ENCODE measurements at places on chromosomes 1 and 21.
A peak's percentile ranks its signal among the peaks of the same experiment; 100 is the strongest.

DNA sequence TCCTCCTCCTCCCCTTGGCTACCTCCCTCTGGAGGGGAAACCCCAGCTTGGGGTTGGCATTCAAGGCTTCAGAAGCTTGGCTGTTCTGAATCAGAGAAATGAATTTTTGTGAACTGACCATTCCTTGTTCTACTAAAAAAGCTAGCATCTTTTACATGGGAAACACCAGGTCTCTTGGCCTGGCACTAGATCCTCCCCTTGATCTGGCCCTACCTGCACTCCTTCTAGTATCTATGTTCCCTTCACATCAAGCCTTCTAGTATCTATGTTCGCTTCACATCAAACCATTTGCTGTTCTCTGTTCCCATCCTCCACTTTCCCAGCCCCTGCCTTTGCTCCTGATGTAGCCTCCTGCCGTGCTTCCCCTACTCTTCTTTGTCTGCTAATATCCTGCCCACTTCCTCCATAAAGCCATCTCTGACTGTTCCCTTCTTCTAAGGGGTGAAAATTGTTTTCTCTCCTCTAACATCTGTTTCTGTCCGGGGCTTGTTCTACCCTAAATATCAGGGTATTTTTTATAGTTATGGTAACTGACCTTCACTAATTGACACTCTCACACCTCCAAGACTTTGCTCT is 25.8 kb downstream of the FAM151A start:
- DNase-seq, result no peak

DNA sequence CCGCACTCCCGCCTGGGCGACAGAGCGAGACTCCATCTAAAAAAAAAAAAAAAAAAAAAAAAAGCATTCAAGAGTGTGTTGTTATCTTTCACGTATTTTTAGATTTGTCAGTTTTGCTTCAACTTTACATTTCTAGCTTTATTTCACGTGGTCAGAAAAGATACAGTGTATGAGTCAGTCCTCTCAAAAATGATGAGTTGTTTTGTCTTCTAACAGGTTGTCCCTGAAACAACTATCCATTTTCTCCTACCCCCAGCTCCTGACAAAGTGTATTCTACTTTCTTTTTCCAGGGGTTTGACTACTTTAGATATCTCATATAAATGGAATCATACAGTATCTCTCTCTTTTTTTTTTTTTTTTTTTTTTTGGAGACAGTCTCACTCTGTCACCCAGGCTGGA is 5.5 kb upstream of the ZNF695 start:
- DNase-seq, result no peak

DNA sequence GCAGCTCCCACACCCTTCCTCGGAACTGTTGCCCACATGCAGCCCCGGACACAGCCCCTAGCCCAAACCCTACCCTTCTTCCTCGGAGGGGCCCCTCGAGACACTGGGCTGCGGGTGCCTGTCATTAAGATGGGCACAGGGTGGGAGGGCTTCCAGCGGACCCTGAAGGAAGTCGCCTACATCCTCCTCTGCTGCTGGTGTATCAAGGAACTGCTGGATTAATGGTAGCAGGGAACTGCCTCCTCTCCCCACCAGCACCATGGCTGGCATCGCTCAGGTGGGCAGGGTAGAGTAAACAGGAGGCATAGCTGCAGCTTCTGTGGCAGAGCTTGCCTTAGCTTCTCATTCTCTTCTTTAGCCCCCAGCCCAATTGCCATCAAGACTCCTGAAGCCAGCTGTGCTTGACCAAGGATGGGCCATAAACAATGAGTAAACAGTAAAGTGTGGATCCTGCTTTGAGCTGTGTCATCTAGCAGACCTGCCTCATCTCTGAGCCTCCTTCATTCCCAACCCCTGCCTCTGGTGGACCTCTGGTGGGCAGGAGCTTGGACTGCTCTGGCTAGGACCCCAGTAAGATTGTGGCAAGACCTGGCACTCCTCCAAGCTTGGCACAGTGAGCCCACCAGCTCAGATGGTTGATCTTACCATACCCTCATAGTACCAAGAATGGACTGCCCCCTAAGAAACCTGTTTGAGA is at the start of gene LENEP:
Gene LENEP (plus strand): TSS at position 15 of the 697 bp plus-strand sequence. CDS start 22 bp downstream, at position 37.
- DNase-seq, result no peak

GRCh38 chr1:186325239-186325638 is 49.8 kb downstream of the TPR start:
- peak; percentile 27 for DNase-seq

DNA sequence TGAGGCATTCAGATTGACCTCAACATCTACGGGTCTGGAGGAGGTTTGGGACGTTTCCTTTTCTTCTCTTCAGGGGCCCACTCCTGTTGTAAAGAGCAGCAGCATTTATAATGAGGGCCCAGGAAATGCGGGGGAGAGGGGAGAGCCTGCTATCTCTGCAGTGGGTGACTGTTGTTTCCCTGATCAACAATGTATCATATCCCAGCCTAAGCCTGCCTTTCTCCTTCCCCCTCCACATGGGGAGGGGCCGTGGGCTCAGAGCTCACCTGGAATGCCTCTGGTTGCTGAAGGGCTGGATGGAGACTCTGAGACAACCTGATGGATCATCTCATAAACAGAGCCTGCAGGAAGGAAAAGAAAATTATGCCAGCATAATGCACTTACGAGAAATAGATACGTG is 36.0 kb upstream of the HAO2 start:
- no peak for DNase-seq

DNA sequence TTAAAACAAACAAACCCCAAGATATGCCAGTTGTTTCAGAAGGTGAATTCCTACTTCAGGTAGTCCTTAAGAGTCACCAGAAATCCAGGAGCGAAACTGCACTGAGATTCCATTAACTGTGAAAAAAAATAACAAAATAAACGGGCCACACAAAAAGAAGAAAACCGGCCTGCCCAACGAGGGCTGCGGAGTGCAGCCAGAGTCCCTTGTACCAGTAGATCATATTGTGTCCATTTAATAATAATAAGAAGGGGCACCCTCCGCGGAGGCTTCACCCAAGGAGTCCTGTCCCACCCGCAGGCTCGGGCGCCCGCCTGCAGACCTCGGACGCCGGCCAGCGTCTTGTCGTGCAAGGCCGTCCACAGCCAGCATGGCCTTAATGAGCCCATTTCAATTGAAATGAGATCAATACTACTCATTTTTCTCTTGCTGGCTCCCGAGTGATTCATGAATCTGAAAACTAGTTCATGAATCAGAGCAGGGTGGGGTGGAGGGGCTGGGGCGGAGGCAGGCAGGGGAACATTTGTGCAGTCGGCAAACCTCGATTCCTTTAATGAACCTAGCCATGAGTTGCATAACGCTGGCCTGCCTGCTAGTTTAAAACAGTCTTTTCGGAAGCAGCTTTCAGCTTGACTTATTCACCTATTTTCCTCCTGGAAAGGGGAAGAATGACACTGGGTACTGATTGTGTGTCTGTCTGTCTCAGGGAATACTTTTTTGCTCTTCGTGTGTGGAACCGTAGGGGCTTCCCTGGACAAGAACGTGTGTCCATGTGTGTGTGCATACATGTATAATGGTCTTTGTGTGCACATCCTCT is 113.1 kb upstream of the IRF2BP2 start:
- peak; percentile 89 for DNase-seq

DNA sequence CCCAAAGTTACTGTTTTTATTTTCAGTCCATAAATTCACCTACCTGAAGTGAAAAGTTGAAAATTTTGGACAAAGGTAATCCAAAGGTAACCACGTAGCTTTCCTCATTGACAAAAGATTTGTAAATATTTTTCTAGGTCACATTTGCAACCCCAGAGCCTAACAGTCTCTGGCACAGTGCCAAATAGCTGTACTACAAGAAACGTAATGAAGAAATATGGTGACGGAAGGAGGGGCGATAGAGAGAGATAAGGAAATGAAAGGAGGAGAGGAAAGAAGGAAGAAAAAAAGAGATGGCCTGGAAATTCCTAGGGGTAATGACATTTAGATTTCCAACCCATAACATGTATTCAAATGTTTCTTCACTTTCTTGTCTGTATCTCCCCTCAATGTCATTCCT is 159.4 kb downstream of the BARHL2 start:
- DNase-seq, result no peak

DNA sequence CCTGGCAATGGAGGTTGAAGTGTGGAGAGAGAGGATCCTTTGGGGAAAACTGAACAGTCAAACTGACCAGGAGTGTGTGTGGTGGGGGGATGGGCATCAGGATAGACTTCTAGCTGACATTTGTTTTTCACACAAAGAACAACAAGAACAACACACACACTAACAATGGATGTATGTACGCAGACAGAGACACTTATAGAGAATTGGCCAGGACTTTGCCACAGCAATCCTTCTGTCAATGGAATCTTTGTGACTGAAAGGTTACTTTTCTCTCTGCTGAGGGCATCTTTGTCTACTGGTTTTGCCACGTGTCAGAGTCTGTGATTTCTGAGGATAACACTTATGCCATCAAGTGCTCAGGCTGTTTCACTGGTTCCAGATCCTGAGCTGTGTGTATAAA is 12.4 kb upstream of the FCGR2A start:
- no peak for DNase-seq

DNA sequence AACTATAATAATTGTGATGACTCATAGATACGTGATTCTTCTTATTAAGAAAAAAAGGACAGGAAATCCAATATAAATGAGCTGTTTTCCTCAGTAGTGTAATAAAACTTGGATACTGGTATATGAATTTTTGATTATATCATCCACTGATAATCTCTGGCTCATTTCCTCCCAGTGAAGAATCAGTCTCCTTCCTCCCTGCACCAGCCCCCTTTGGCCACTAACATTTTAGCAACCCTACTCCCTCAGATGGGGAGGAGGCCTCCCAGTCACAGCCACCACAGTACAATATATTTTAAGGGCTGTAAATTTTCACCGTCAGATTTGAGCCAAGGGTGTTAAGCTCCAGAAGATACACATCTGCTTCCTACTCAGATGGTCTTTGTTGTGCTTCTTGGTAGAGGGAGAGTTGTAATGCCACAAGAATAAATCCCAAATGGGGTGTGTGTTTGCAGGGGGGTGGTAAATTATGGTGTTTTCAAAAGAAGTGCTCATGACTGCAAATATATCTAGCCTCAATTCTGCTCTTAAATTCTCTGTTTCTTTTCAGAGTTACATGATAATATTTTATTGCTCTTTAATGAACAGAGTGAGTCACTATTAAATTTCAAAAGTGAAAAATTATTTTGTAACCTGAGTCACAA is 153.5 kb downstream of the HLX start:
- peak; percentile 53 for DNase-seq

DNA sequence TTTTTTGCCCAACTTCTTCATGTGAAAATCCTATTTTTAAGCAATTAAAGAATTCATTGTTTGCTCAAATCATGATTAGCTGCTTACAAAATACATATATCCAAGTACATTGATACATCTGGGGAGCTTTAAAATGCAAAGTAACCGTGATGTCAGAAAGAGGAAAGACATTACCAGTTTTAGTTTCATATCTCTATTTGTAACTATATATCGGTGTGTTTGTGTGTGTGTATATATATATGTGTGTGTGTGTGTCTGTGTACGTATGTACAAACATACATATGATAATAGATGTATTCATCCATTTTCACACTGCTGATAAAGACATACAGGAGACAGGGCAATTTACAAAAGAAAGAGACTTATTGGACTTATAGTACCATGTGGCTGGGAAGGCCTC is 310.1 kb downstream of the DPYD start:
- DNase-seq, result no peak

GRCh38 chr1:162380061-162380846 is 1.3 kb upstream of the C1orf226 start:
- no peak for DNase-seq

GRCh38 chr1:56376188-56376984 is 203.0 kb downstream of the PLPP3 start:
- peak; percentile 32 for DNase-seq

DNA sequence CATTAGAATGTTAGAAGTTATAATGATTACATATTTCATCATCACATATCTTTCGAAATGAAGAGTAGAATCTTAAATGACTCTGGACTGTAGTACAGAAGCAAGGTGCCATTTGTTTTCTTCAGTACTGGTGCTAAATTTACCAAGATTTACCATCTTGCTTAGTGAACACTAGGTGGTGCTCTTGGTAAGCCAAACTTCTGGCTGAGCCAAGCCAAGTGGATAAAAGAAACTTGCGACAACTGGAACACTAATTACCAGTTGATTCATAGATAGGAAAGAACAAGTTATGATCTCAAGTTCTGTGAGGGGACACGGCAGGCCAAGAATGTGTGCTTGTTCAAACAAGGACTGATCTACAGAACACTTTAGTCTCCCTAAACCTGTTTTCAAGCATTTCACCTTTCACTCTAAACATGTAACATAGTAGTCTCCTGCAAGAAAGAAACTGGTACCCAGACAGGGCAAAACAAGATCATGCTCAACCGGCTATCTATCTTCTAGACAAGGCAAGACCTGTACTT is 19.8 kb downstream of the SPRTN start:
- DNase-seq, result peak; percentile 77

GRCh38 chr21:41765420-41765821 is 1.4 kb downstream of the RIPK4 start:
- no peak for DNase-seq

DNA sequence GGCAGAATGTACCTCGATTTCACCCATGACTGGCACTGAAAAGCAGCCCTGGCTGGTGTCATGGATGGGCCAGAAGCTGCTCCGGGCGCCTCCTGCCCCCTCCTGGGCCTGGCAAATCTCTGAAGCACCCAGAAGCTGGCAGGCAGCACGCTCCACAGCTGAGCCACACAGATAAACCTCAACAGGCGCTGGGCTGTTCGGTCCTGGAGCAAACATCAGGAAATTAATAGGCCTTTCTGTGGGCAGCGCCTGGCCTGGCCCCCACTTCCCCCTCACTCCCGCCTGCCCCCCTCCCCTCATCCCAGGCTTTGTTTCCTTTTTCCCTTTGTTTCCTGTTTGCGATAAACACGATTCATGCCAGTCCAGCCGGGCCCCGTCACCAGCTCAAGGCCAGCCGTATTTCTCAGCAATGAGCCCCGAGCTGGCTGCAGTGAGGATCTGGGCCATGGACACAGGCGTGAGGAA is 20.1 kb upstream of the DISP3 start:
- no peak for DNase-seq

DNA sequence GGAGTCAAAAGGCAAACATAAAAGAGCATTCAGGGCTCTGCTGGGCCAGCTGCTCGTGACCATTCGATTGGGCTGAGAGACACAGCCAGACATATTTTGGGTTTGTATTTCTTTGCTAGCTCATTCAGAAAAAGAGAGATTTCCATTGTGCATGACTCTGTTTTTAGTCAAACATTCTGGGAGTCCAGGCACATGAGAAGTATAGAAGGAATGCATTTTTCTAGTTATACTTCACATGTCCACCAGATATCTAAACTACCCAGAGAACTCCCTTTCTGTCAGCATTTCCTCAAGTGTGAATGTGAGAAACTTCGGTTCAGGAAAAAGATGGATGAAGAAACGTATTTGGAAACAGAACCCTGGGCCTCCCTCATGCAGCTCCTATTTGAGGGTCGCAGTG is 6.3 kb upstream of the KCNE1 start:
- peak; percentile 49 for DNase-seq

- no peak for DNase-seq
Measured at GRCh38 chr1:52243221-52243987, 101.5 kb downstream of the ZFYVE9 start.
